Nephron progenitor cell (in vitro differentiated cells): ENCODE measurements at places on chromosomes 2 and 18.

DNA sequence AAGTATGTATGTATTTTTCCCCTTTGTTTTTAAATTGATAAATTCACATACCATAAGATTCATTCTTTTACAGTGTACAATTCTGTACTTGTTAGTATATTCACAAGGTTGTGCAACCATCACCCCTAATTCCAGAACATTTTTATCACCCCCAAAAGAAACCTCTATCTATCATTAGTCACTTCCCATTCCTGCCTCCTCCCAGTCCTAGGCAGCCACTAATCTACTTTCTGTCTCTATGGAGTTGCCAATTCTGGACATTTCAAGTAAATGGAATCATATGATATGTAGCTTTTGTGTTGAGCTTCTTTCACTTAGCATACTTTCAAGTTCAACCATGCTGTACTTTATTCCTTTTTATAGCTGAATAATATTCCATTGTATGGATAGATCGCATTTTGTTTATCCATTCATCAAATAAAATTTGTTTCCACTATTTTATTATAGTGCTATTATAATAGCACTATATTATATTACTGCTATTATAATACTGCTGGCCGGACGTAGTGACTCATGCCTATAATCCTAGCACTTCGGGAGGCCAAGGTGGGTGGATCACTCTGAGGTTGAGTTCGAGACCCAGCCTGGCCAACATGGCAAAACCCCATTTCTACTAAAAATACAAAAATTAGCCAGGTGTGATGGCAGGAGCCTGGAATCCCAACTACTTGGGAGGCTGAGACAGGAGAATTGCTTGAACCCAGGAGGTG is 10.9 kb downstream of the STARD7 start:
- H3K27ac ChIP-seq: no peak overlapping the region
- peaks cover 54% of the 10 kb centered on the region for H3K36me3 ChIP-seq
- H3K27me3 ChIP-seq: no peaks in the 10 kb centered on the region
- DNase-seq: no peak
- no peak overlapping the region for H3K4me3 ChIP-seq
- H3K4me1 ChIP-seq: no peaks in the 10 kb centered on the region

- peaks cover 18% of the 10 kb centered on the region for H3K27me3 ChIP-seq
- H3K4me3 ChIP-seq: no peak overlapping the region
- H3K27ac ChIP-seq: no peak overlapping the region
Observed at GRCh38 chr2:2178921-2179320, 152.2 kb downstream of the MYT1L start.

DNA sequence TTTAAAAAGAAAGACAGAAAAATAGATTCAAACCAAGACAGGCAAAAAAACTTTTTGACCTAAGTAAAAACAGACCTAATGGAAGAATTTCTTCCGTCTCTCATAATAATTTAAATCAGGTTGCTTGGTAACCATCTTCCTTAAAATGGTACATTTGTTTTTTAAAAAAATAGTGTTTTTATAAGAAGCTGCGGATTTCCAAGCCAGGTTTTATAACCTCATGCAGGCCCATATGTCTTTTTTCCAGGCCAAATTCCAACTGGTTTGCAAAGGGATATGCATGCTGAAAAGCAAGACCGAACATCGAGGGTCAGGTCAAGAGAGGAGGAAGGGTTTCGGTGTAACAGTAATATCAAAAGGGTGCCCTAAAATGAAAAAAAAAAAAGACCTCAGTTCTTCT is 172.9 kb downstream of the MAIP1 start:
- no peak for DNase-seq
- H3K4me3 ChIP-seq: no peak overlapping the region
- peaks cover 3% of the 10 kb centered on the region for H3K27me3 ChIP-seq
- H3K4me1 ChIP-seq: peaks cover 5% of the 10 kb centered on the region
- H3K27ac ChIP-seq: peak overlapping the region; percentile 16

DNA sequence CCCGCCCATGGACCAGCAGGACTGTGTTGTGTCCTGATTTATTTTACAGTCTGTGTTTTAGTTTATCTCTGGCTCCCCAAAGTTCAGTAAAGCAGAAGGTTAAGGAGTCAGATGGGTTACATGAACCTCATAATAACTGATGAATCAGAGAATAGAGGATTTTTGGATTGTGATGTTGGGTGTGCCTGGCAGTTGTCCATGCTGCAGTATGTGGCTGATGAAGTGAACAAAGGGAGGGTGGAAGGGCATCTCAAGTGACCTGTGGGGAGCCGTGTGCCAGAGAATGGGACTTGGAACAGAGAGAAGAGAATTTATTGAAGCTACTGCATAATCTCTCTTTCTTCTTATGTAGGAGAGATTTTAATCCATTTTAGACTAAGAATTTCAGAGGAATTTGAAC is 145.5 kb downstream of the MAP4K4 start:
- peaks cover 73% of the 10 kb centered on the region for H3K36me3 ChIP-seq
- H3K27me3 ChIP-seq: no peaks in the 10 kb centered on the region
- no peaks in the 10 kb centered on the region for H3K4me1 ChIP-seq

DNA sequence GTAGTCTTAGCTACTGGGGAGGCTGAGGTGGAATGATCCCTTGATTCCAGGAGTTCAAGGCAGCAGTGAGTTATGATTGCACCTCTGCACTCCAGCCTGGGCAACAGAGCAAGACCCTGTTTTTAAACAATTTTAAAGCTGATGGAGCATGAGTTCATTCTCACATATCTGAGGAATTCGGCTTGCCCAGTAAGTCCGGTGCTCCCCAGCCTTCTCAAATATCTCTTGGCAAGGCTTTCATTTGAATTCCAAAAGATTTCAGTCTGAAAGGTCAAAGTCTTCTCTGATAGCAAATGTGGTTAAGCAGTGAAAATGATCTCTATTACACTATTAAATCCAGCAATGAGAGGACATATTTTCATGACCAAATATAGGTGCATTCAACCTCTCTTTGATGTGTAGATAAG is 27.9 kb downstream of the PIEZO2 start:
- H3K36me3 ChIP-seq: no peaks in the 10 kb centered on the region
- H3K27ac ChIP-seq: no peak overlapping the region
- DNase-seq: no peak
- H3K4me1 ChIP-seq: no peaks in the 10 kb centered on the region

DNA sequence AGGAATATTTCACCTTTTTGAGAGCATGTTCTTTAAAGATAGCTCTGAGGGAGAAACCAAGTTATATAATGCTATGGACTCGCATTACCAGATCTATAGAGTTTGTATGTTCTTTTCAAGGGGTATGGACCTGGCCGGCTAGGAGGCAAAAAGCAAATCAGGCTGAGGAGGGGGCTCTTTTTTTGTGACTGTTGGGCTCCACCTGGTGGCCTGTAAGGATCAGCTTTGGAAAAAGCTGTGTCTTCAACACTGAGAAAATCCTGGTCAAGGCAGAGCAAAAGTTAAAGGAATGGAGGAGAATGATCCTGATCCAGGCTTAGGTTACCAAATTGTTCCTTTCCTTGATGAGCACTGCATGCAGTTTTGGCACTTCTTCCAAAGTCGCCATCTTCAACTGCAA is 180.5 kb downstream of the DIS3L2 start:
- no peaks in the 10 kb centered on the region for H3K4me1 ChIP-seq

- no peaks in the 10 kb centered on the region for H3K36me3 ChIP-seq
- peaks cover 17% of the 10 kb centered on the region for H3K4me1 ChIP-seq
- H3K27ac ChIP-seq: peak overlapping the region; percentile 53
- H3K27me3 ChIP-seq: peaks cover 3% of the 10 kb centered on the region
Observed at GRCh38 chr2:50379351-50379750, 652.6 kb downstream of the NRXN1 start.

DNA sequence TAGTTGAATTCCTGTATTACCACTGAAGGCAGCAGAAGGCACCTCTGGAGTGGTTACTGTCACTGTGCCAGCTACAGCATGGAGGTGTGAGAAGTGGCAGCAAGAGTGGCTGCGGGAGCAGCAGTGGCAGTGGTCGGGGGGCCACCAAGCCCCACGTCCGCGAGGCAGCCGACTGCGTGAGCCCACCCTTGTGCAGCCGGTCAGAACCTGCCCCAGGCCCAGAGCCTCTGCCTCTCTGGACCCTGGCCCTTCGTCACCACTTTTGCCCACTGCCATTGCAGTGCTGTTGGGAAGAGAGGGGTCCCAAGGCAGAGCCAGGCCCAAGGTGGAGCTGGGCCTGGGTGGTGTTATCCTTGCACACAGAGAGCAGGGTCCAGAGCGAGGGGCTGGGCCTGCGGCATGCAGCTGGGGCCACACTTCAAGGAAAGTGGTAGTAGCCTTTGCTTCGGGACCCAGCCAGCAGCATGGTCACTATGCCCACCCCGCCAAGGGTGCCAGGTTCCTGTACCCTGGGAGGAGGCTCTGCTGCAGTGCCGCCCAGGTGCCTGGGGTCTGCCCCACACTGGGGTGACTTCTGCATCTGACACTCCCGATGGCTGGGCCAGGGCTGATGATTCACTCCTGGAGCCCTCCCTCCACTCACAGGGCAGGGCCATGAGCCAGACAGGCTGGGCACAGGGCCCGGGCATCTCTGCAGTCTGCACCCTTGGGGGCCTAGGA is 450.1 kb upstream of the LRATD1 start:
- H3K36me3 ChIP-seq: no peaks in the 10 kb centered on the region
- H3K27ac ChIP-seq: no peak overlapping the region
- H3K4me3 ChIP-seq: no peak overlapping the region
- DNase-seq: no peak
- H3K4me1 ChIP-seq: no peaks in the 10 kb centered on the region
- no peaks in the 10 kb centered on the region for H3K27me3 ChIP-seq

GRCh38 chr2:238331916-238332315 is 11.6 kb downstream of the TRAF3IP1 start:
- H3K4me3 ChIP-seq: no peak overlapping the region
- H3K27ac ChIP-seq: no peak overlapping the region
- H3K4me1 ChIP-seq: no peaks in the 10 kb centered on the region

DNA sequence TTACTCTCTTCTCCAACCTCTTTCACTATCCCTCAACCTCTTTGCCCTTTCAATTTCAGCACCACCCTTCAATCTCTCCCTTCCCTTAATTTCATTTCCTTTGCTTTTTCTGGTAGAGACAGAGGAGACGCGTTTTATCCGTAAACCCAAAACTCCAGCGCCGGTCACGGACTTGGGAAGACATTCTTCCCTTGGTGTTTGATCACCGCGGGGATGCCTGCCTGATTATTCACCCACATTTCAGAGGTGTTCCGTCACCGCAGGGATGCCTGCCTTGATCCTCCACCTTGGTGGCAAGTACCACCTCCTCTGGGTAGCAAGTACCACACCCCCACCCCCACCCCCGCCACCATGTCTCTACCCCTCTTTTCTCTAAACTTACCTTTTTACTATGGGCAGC is 669.4 kb upstream of the PKDCC start:
- H3K27ac ChIP-seq: no peak overlapping the region
- DNase-seq: no peak
- H3K4me3 ChIP-seq: no peak overlapping the region
- H3K27me3 ChIP-seq: no peaks in the 10 kb centered on the region
- no peaks in the 10 kb centered on the region for H3K36me3 ChIP-seq

GRCh38 chr18:28267878-28268625 is 91.1 kb upstream of the CDH2 start:
- no peak overlapping the region for H3K4me3 ChIP-seq
- no peaks in the 10 kb centered on the region for H3K4me1 ChIP-seq
- H3K27ac ChIP-seq: no peak overlapping the region
- no peak for DNase-seq
- no peaks in the 10 kb centered on the region for H3K27me3 ChIP-seq
- no peaks in the 10 kb centered on the region for H3K36me3 ChIP-seq

GRCh38 chr2:34291076-34291475 is 692.0 kb upstream of the FAM98A start:
- H3K27ac ChIP-seq: no peak overlapping the region
- H3K4me3 ChIP-seq: no peak overlapping the region
- H3K27me3 ChIP-seq: no peaks in the 10 kb centered on the region
- no peaks in the 10 kb centered on the region for H3K36me3 ChIP-seq

DNA sequence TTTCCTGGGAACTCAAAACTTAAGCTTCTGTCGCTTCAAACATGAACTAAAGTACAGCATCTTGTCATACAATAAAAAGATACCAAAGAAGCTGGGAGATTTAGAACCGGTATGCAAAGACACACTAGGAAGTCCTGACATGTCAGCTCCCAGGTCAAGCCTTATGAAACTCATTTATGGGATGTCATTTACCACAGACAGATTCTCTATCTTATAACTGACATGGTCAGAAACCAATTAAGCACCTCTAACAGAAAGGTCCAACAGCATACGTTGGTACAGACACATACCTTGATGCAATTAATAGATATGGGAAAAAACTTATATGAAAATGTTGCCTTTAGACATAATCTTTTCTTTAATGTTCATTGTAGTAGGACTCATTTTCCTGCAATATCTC is 169.0 kb downstream of the SRBD1 start:
- no peak overlapping the region for H3K27ac ChIP-seq
- H3K4me1 ChIP-seq: no peaks in the 10 kb centered on the region
- peaks cover 3% of the 10 kb centered on the region for H3K27me3 ChIP-seq
- H3K4me3 ChIP-seq: no peak overlapping the region

- H3K27ac ChIP-seq: no peak overlapping the region
- H3K4me1 ChIP-seq: peaks cover 18% of the 10 kb centered on the region
- H3K36me3 ChIP-seq: no peaks in the 10 kb centered on the region
- DNase-seq: no peak
- no peak overlapping the region for H3K4me3 ChIP-seq
Observed at GRCh38 chr2:177078416-177078815, 134.2 kb upstream of the HNRNPA3 start.

DNA sequence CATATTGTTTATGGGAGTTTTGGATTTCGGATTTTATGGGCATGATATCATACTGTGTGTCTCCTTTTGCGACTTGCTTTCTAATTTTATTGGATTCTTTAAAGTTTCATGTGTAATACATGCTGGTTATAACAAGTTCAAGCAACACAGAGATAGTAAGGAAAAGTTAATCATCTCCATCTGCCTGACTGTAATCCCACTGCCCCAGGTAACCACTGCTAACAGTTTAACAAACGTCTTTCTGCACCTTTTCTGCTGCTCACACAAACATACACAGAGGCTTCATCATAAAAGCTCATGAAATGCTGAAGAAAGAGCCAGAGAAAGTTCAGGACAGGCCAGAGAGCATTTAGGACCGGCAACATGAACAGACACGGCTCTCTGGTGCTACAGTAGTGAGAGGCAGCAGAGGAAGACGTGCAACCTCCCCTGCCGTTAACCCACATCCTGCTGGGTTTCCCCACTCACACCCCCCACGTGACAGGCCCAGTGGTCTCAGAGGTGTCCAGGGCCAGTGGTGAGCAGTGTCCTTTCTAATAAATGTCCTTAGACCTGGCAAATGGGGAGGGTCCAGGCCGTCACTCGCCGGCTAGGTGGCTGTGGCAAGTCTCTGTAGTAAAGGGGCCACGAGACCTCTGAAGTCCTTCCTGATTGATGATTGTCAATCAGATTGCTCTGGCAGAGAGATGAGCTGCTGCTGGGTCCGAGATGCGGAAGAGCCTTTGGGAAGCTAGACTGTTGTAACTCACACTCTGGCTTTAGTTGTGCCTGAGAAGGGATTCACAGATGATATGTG is 43.0 kb upstream of the SLC1A4 start:
- H3K36me3 ChIP-seq: no peaks in the 10 kb centered on the region
- peaks cover 43% of the 10 kb centered on the region for H3K4me1 ChIP-seq
- peaks cover 9% of the 10 kb centered on the region for H3K27me3 ChIP-seq
- peak overlapping the region; percentile 8 for H3K4me3 ChIP-seq
- DNase-seq: peak; percentile 13
